ENCODE measurements at places on chromosomes 3 and 15.

- DNase-seq = no peak
These were observed 24.4 kb upstream of the ATP2B2 start for GRCh38 chr3:10529809-10530208.

DNA sequence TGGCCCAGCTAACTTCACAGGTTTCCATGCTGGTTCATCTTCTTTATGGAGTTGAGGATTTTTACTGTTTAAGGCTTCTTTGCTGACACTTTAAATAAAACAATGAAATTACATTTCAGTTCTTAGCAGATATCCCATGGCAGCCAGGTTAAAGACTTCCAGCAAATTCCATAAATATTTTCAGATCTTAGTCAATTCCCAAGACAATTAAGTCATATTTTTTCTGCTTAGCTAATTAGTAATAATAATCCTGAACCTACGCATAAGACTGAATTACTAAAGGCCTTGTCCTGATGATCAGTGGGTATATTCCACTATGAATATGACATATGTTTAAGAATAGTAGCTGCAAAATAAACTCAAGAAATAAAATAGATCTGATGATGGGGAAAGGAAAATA is 83.3 kb downstream of the NR2E3 start:
- DNase-seq = no peak

DNA sequence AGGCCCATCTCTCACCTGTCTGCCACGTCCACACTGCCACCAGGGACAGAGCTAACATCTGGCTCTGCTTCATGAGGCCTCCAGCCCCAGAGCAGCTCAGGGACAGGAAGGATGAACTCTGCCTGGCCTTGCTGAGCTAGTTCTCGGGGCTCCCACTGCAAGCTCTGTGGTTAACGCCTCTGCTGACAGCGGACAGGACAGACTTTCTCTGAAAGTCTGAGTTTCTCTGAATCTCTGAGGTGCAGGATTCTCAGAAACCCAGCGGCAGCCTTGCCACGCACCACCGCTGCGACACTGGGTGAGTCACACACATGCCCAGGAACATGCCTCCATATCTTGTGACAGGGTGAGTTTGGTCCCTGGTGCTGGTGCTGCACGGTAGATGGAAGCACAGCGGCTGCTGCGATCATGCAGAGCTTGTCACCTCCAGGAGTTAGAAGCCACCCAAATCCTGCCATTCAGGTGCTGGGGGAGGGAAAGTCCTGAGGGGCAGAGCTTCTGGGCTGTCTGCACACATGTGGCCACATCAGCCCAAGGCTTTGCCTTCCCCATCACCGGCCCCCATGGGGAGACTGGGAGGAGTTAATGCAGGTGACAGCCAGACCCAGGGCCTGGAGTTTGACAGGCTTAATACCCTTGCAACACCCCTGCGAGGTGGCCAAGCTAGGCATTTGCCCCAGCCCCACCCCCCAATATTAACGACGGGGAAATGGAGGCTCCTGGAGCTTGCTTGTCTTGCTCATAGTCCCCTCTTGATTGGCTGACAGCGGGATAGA is 267.0 kb downstream of the PLCL2 start:
- DNase-seq = peak; percentile 67

DNA sequence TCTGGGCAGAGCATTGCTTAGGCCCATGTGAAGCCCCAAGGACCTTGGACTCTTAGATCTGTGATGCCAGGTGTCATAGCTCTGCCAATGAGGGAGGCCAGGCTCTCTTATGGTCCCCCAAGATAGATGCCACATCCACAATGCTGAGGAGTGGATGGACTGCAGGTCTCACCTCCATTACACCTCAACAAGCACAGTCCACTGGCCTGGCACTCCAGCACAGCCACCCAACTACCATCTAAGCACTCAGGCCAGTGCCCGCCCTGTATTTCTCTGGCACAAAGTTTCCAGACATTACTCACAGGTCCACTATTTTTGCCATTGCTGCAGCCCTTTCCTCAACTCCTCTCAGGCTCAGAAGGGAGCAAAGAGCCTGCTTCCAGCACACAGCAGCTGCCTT is 613.5 kb upstream of the EPHA6 start:
- DNase-seq = no peak

DNA sequence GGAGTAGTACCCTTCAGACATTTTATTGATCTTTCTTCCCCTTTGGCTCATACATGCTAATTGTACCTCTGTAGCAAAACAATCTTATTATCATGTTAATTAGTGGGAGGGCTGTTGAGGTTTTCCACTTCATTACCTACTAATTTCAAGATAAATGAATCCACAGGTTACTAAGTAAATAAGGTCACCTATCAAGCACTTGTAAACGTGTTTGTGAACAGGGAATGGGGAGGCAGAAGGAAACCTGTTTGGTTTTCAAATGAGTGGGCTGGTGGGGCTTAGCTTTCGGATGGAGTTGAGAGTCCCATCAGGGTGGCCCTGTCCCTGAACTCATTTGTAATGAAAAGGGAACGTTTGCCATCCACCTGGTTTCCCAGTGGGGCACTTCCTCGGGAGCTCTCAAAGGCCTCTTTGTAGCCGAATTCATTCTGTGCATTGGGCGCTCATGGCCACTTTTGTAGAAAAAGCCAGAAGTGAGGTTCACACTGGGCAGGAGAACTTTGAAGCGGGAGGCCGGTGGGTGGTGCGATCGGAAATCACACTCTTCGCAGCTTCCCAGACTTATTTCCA is 419.8 kb upstream of the NR2F2 start:
- no peak for DNase-seq

DNA sequence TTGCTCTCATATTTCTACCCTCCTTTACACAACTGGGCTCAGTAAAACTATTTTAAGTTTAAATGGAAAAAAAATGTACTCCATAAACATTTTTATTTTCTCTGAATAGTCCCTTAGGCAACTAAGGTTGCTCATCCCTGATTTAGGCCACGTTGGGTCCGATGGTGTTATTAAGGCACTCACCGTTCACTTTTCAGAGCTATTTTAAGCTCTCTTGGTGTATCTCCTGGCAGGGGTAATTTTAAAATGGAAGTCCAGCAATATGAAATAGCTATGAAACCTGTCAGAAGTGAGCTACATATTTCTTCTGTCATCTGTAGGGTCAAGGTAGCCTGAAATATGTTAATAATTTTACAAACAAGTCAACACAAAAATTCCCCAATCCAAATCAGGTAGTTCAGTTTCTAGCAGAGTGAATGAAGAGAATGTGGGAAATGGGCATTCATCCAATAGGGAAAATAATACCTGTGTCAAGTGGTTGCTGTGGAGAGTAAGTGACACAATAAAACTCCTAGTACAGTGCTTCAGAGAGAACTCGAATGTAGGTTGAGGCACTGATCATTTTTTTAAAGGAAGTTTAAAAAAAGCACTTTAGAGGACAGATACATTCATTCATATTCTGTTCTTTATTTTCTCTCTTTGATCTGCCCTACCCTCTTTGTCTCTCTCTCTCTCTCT is 209.3 kb upstream of the FEZF2 start:
- DNase-seq = no peak

All from stimulated activated CD4-positive, alpha-beta T cell treated with anti-CD3 and anti-CD28 coated beads, Interleukin-15, amount 100 ng/mL, for 1 hour (primary cell).